Lower lobe of right lung (tissue), 2 donors: ENCODE measurements at places on chromosomes 6 and 20. TPM values are rescaled to one million over a fixed set of nuclear protein-coding genes. Genes with fewer than 3 reads are reported as not detected.

LY6G5C gene
- 2.9 TPM for total RNA-seq

CST4 gene
- not detected for total RNA-seq

DNA sequence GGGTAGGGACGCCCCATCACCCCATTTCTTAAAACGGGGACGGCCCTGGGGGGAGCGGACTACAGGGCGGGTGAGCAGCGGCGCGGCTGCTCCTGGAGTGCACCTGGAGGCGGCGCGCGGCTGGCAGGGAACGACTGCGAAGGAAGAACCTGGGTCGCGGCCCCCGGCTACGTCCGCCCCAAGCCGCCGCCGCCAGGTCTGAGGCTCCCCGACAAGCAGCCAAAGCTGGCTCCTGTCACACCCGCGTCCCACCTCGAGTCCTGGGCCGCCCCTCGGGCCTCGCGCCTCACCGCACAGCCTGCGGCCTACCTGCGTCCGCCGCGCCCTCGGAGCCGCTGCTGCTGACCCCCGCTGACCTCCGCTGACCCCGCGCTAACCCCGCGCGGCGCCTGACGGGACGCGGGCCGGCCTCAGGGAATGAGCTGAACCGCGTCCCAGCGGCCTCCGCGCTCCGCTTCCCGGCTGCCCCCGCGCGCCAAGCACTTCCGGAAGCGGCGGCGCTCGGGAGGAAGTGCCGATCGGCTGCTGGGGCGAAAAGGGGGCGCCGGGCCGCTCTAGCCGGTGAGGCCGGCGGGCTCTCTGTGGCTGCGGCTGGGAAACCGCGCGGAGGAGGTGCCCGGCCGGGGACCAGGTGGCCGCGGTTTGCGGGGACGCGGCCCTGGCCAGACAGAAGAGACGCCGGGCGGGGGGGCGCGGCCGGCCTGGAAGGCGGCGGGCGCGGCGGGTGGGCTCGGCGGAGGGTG lies at the start of the genes ARFRP1 and ZGPAT:
ARFRP1 (minus strand) TSS at position 419 of the 743 bp plus-strand sequence. CDS start 885 bp downstream, outside the sequence.
ZGPAT (plus strand) TSS at position 482 of the 743 bp plus-strand sequence. CDS start 542 bp downstream, outside the sequence.
- H3K36me3 ChIP-seq: peaks cover 66% of the 10 kb centered on the region
- H3K27ac ChIP-seq: peak within 1 kb of the TSS; percentile 95
- H3K27me3 ChIP-seq: no peaks in the 10 kb centered on the region

GRCh38 chr20:34363465-34364222 lies 571 bp downstream of the ITCH start:
- no peaks in the 10 kb centered on the region for H3K36me3 ChIP-seq
- H3K4me3 ChIP-seq: peak overlapping the region; percentile 92
- no peaks in the 10 kb centered on the region for H3K27me3 ChIP-seq
- DNase-seq: no peak
- H3K4me1 ChIP-seq: peaks cover 51% of the 10 kb centered on the region
- peak overlapping the region; percentile 95 for H3K27ac ChIP-seq

- H3K27ac ChIP-seq: peak overlapping the region; percentile 55
- DNase-seq: no peak
- no peaks in the 10 kb centered on the region for H3K36me3 ChIP-seq
- H3K4me1 ChIP-seq: peaks cover 83% of the 10 kb centered on the region
- H3K27me3 ChIP-seq: no peaks in the 10 kb centered on the region
- H3K4me3 ChIP-seq: peak overlapping the region; percentile 98
Observed at GRCh38 chr20:50513169-50514034, 3.2 kb downstream of the PTPN1 start.

- H3K36me3 ChIP-seq: no peaks in the 10 kb centered on the region
- H3K27ac ChIP-seq: no peak overlapping the region
- peaks cover 26% of the 10 kb centered on the region for H3K27me3 ChIP-seq
- no peaks in the 10 kb centered on the region for H3K4me1 ChIP-seq
- no peak overlapping the region for H3K4me3 ChIP-seq
Observed at GRCh38 chr20:61346996-61347395, 94.9 kb downstream of the CDH4 start.

DNA sequence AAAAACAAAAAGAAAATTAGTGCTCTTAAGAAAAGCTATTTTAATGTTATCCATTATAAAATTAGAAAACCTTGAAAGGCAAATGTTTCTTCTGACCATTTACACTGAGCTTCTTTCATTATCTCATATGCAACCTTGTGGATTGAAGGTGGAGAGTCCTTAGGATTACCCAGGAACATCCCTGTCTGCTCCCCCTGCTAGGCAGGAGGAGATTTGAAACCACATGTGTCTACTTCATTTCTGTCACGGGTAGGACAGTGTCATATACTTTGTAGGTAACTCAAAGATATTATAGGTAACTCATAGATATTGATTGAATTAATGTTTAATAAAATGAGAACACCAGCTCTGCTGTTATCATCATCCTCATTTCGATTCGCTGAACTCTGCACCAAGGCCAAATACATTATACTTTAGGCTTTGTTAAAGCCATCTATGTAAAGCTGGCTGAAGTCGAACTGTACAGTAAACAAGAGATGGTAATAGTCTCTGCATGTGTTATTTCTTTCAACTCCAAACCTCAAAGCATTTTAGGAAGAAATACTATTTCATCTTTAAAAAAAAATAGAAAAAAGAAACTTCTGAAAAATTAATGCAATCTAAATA lies 49.5 kb downstream of the HDAC2 start:
- H3K4me1 ChIP-seq: peaks cover 11% of the 10 kb centered on the region
- DNase-seq: no peak
- H3K27me3 ChIP-seq: no peaks in the 10 kb centered on the region

- no peaks in the 10 kb centered on the region for H3K27me3 ChIP-seq
- H3K4me1 ChIP-seq: no peaks in the 10 kb centered on the region
- no peaks in the 10 kb centered on the region for H3K36me3 ChIP-seq
- no peak overlapping the region for H3K27ac ChIP-seq
Observed at GRCh38 chr20:24565835-24566351, 96.5 kb downstream of the SYNDIG1 start.

- H3K27me3 ChIP-seq: no peaks in the 10 kb centered on the region
- DNase-seq: peak; percentile 64
- H3K4me3 ChIP-seq: no peak overlapping the region
- no peak overlapping the region for H3K27ac ChIP-seq
- peaks cover 82% of the 10 kb centered on the region for H3K4me1 ChIP-seq
- peaks cover 31% of the 10 kb centered on the region for H3K36me3 ChIP-seq
Observed at GRCh38 chr20:49890471-49891361, 24.6 kb downstream of the SPATA2 start.
